HS-27A (cell line): ENCODE measurements at places on chromosomes 7 and 10.

- DNase-seq: no peak
Measured at GRCh38 chr10:50410066-50410811, 158.9 kb upstream of the ASAH2 start.

DNA sequence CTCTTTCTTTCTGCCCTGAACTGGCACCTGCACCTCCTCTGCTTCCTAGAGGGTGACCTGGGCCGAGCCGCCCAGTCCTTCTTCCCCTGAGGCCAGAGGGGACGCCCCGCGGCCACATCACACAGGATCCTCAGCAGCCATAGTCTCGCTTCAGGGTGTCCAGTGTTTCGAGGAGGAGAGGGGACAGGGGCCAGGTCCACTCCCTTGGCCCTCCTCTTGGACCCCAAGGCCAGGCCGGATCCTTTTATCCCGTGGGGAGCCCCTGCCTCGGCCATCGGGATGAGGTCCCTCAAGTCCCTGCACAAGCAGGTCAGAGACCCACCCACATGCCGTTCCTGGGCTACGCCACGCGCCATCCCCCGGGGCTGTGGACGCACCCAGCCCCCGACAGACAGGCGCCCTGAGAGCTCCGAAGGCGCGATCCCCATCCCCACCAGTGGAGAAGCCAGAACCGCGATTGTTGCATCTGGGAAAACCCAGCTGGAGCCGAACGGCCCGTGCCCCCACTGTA, 3.6 kb downstream of the BHLHA15 start:
- DNase-seq: no peak

DNA sequence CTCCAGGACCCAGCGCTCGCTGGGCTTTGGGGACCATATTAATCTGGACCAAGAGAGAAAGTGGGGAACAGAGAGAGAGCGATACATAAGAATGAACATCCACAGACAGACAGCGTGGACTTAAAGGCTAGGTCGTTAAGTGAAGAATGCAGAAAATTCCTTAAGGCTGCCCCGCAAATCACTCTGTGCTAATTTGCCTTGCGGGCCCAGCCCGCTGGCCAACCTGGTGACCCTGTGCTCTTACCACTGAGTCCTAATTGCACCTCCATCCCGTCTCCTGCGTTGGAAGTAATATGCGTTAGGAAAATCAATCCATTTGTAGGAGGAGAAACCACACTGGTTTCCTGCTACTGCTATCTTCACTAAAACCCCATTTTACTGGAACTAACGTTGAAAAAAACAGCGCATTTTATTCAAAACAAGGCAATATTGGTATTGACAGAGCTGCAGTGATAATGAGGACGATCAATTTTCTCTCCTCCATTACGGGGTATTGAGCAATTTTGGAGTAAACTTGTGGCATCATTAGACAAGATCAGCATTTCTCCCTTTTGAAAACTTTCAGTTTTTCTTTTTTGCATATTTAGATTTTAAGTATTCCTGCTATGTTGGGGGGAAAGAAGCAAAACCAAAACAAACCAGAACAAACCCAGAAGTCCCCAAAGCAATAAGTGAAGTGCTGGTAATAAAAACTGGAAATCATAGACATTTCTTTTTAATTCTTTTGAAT, 85.2 kb downstream of the WDFY4 start:
- DNase-seq: no peak

DNA sequence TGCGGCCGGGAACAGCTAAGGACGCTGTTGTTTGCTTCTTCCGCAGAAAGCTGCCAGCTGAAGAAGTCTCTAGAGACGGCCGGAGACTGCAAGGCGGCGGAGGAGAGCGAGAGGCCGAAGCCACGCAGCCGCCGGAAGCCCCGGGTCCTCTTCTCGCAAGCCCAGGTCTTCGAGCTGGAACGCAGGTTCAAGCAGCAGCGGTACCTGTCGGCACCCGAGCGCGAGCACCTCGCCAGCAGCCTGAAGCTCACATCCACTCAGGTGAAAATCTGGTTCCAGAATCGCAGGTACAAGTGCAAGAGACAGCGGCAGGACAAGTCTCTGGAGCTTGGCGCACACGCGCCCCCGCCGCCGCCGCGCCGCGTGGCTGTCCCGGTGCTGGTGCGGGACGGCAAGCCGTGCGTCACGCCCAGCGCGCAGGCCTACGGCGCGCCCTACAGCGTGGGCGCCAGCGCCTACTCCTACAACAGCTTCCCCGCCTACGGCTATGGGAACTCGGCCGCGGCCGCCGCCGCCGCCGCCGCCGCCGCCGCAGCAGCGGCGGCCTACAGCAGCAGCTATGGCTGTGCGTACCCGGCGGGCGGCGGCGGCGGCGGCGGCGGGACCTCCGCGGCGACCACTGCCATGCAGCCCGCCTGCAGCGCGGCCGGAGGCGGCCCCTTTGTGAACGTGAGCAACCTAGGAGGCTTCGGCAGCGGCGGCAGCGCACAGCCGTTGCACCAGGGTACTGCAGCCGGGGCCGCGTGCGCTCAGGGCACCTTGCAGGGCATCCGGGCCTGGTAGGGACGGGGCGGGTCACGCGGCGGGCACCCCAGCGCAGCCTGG, 2.4 kb downstream of the NKX2-3 start:
- no peak for DNase-seq

- DNase-seq: no peak
Measured at GRCh38 chr7:123533929-123534382, 439 bp downstream of the IQUB start.

- no peak for DNase-seq
Measured at GRCh38 chr7:28478656-28479055, 66.3 kb downstream of the CREB5 start.

DNA sequence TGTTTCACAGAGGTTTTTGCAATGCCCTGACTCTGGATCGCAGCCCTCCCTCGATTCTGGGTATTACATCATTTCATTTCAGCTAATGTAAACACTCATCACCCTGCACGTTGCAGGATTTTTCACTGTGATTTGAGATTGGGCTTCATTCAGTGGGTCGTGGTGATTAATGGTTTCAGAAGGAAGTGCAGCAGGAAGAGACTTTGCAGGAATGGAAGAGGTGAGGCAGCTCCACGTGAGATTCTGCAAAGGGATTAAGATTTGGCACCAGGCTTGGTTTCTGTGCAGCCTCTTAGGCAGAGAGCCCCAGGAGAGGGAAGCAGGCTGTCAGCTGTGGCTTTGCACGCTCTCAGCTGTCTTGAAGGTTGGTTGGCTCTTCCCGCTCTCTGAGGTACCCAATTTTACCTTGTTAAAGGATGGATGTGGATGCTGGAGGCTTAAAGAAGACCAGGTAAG, 95.2 kb downstream of the PLCE1 start:
- DNase-seq: no peak

DNA sequence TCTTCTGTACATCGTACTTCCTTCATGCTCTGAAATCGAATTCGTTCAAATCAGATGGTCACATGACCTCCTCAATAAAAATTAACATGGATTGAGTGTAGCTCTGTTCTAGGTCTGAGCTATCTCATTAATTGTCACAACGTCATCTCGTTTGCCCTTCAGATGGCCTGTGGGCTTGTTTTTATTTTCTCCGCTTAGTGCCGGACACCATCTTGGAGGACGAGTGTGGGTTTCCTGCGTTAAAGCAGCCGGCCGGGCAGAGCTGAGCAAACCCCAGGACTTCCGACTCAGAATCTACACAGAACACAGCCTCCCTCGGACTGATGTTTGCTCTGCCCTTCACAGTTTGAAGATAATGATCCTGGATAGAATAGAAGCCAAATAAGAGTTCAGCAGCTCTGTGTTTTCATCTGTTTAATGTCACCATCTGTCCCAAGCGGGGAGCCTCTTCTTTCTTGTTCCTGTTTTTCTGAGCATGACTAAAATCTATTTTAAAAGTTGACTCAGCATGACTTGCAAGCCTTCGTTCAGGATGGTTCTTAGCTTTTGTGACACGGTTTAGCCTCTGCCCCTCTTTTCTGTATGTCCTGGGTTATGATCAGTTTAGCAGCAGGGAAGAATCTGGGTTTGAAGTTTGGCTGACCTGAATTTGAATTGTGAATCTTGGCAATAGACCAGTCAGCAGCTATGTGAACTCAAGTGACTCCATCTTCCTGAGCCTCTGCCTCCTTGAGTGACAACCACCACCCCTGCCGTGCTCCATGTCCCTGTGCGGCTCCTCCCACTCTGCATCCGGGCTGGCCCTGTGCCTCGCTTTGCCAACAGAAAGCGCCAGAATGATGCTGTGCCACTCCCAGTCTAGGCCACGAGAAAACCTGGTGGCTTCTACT, 30.6 kb upstream of the GALNTL5 start:
- DNase-seq: no peak

GRCh38 chr10:116659049-116659670, 38.4 kb downstream of the PNLIPRP2 start:
- DNase-seq: no peak

DNA sequence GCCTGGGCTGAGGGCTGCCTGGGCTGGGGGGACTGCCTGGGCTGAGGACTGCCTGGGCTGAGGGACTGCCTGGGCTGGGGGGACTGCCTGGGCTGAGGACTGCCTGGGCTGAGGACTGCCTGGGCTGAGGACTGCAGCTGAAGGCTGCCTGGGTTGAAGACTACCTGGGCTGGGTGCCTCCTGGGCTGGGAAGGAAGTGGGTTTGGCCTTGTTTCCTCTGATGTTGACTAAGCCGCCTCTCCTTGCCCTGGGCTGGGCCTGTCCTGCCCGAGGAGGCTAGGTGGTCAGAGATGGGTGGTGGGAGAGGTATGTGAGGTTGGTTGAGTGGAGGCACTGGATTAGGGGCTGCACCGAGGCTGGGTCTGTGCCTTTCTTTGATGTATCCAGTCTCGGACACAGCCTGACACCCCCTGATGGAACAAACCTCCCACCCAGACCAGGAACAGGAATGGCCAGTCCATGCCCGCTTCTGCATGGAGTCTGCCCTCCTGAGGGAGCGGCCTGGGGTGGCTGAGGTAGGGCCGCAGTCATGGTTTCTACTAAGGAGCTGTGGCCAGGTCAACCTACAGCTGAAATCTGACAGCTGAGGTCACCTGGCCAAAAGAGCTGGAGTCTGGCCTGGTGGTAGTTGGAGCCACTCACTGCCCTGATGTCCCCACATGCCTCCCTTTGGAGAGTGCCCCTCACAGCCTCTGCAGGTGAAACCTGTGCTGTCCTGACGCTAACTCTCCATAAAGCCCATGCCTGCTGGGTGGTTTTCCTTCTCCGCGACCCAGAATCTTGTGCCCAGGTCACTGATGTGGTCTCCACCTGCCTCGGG, 22.3 kb downstream of the SCART1 start:
- DNase-seq: no peak

DNA sequence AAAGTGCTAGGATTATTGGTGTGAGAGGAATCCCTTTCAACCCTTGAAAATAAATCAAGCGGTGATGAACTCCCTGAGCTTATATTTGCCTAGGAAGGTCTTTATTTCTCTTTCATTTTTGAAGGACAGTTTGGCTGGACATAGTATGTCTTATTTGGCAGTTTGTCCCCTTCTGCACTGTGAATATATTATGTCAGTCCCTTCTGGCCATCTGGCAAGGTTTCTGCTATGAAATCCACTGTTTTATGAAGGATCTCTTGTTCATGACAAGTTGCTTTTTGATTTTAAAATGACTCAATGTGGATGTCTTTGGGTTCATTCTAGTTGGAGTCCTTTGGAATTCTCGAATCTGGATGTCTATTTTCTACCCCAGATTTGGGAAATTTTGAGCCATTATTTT, 21.7 kb upstream of the MCM10 start:
- no peak for DNase-seq

DNA sequence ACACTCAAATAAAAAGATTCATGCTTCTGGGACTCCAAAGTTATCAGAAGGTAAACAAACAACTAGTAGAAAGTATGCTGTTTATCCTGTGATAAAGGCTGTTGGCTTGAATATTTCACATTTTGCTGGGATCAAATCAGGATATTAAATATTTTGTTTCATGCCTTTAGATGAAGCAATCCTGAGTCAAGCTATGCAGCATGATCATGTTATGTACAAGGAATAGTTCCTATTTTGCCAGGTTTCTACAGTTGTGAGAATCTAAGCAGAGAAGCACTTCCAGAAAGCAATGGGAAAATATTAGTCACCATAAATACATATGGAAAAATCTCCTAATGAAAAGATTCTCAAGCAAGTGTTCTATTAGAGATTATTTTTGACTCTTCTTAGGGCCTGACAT, 262.8 kb upstream of the PCDH15 start:
- no peak for DNase-seq
